Germinal center (tissue), 1 donor: ENCODE measurements at places on chromosomes 13 and 19.
A peak's percentile ranks its signal among the peaks of the same experiment; 100 is the strongest.

GRCh38 chr19:39515551-39516191 is 732 bp downstream of the SELENOV start:
- DNase-seq: no peak

- peak; percentile 79 for DNase-seq
Observed at GRCh38 chr13:29923554-29924481, 73.4 kb upstream of the UBL3 start.

DNA sequence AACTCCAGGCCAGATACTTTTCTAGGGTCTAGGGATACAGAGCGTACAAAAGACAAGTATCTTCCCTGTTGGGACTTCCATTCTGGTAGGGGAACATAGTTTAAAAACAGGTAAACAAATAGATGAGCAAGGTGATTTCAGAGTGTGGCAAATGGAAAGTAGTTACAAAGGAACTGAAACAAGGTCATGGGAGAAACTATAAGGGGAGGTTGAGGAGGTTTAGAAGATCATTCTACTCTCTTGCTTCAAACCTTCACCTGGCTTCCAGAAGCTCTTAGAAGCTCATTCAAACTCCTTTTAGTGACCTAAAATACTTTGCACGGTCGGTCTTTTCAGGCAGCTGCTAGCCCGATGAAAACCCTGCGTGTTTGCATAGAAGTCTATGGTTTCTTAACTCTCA is 9.1 kb downstream of the FFAR2 start:
- DNase-seq: peak; percentile 41

DNA sequence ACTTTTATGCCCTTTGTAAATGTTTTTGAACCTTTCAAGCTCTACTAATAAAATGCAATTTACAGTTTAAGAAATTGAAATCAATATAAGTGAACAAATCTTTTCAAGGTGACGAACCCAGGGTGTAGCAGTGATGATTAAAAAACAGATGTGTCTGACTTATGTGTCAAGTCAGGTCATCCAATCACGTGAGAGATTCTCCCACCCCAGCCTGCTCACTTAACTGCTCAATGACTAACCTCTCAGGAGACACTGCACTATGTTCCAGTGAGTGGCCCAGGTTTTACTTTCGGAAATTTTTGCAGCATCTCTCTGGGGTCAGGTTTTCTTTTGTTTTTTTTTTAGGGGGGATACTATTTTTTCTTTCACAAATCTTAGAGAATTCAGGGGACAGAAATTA is 60.7 kb downstream of the ZNF429 start:
- no peak for DNase-seq

DNA sequence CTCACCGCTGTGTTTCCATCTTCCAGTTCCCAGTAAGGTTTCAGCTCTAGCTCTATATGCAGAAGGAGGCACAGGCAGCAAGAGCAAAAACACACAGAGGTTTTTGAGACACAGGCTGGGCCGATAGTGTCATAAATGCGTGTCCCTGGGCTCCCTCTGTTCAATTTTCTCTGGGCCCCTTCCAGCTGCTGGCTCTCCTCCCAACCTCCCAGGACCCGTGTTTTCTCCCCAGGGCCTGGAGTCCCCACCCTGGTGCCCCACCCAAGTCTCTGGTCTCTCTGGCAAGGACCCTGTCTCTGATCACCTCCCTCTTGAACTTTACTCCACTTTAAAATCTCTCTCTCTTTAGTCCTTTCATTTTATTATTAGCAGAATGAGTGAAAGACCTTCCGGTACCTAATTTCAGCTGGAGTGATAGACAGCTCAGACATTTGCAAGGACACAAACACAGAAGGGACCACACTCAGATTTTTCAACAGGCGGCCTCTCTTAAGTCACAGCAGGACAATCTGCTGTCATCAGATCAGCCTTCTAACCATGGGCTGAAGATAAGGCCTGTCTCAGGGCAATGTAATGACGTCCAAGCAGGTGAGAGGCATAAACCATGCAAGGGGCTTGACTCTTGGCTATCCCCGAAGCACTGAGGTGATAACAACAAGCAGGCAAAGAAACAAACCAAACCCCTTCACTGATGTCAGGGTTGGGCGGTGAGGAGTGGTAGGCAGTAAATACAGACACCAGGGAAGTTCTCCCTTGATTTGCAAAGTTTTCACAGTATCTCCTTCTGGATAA is 190.0 kb upstream of the IRS2 start:
- no peak for DNase-seq
